ENCODE measurements at places on chromosomes 6 and 20.

DNA sequence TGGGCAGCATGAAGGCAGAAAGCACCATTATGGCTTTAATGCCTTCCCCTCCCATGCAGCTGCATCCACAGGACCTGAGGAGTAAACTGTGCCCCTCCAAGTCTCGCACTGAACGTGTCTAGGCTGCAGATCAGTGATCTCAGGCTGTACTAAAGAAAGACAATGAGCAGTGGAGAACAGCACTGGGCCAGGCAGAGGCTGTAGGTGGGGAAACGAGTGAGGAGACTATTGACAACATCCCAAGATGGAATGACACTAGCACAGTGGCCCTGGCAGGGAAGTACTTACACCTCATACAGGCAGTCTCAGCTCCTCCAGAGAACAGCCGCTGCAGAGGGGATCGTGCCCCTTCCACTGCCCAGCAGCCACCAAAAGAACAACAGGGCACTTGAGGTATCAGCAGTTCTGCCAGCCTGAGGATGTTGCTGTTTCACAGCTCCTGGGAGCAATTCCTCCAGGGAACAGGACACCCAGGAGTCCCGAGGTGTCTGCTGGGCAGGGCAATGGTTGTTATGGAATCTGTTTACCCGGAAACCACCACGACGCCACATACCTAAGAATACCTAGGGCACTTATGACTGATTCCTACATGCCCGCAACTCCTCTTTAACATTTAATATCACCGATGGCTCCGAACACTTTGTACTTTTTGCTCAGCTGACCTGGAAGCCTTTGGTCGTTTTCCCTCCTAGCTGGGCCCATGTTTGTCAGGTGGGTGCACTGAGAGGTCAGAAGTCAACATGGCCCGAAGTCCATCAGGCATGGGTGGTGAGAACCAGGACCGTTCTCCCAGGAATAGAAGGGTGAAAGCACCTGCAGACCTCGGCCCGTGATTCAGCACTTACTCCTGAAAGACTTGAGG, 79.1 kb downstream of the SLC22A23 start:
- no peak for DNase-seq

DNA sequence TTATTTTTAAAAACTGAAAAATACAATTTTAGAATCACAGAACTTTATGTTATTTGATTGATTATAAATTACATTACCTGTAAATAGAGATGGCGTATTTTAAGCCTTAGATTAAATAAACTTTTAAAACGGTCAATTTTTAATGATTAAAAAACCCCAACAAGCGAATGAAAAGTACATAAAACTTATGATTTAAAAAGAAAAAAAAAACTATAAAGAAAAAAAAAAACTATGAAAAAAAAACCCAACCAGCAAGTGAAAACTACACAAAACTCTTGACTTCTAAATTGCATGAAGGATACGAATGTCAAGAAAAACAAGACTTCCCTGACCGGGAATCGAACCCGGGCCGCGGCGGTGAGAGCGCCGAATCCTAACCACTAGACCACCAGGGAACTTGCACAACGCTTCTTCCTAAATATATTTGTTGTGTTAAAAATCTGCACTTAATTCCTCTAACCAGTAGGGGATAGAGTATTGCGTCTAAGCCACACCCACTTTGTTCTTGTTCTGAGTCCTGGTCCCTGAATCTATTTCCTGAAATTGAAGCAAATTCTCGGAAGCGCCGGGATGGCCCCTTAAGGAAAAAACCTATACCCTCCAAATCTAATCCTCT, 10.7 kb upstream of the NCOA7 start:
- peak; percentile 87 for DNase-seq

DNA sequence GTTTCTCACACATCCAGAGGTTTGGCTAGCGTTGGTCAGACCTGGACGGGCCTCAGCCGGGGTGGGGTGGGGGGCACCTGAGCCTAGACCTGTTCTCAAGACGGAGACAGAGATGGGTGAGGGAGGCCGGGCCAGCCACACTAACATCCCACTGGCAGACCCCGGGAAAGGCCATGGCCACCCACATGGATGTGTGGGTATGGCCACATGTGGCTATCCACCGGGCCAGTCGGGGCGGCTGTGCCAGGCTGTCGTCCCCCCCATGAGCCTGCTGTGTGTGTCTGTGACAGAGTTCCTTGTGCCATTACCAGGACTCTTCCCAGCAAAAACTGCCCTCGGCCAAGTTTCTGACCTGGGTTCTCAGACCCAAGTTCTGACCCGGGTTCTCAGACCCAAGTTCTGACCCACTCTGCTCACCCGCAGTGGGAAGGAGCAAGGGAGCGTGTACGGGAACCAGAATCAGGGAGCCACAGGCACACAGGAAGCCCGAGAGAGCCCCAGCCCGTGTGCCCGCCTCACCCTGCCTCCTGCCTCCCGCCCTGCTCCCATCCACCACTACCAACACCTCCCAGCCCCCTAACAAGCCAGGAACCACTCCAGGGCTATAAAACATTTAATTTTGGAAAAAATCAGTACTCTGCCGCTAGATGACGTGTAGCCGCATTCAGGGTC, 255.5 kb downstream of the TAF4 start:
- DNase-seq = no peak

DNA sequence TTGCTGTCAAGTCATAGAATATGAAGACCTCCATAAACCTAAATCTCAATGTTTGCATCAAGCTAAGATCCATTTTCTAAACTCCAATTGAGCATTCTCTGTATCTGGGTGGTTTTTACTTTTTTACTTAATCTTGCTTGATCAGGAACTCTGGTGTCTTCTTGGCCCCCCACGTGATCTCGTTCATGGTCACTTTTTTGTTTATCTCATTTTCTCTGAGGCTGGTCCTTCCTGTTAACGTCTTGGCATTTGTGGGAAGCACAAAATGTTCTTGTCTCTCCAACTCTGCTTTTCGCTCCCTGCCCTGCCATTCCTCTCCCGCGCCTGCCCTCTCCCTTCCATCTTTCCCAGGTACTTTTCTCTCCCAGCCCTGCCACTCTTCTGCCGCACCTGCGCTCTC, 14.0 kb upstream of the MAPRE1 start:
- DNase-seq = no peak

GRCh38 chr6:148177589-148178233, 164.9 kb upstream of the SASH1 start:
- no peak for DNase-seq

- no peak for DNase-seq
Observed at GRCh38 chr6:9161731-9162130, 726.4 kb upstream of the SLC35B3 start.

DNA sequence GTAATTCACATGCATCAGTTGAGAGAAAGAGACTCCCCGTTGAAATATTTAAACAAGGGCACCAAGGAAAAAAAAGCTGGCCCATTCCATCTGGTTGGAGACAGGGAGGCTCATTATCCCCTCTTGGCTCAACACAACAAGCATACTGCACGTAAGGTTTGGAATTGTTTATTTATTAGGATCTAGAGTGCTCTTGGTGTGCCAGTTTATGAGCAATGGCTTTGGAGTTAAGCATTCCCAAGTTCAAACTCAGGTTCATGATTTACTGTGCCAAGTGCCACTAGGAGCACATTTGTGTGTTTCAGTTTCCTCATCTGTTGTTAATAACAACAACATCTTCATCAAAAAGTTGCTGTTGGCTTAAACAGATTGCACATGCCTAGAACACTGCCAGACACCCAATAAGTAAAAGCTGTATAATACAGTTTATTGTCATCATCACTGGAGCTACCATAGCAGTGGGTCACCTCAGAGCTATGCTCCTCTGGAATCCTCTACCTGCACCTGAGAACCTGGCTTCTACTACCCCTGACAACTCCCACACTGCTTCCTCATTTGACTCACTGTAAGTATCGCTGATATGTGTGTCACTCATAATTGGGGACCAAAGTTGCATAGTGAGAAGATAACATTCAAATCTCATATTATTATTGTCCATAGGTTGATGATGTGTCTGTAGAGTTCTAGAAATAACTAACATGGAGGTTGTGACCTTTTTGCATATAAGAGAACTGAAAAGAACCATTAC, 5.4 kb downstream of the SLC17A3 start:
- DNase-seq = no peak

- DNase-seq = peak; percentile 65
Observed at GRCh38 chr6:43308101-43308989, at the start of gene CRIP3. Gene CRIP3, minus strand, starts transcription at chr6:43308826. Its CDS starts 34 bp downstream, at chr6:43308792.

DNA sequence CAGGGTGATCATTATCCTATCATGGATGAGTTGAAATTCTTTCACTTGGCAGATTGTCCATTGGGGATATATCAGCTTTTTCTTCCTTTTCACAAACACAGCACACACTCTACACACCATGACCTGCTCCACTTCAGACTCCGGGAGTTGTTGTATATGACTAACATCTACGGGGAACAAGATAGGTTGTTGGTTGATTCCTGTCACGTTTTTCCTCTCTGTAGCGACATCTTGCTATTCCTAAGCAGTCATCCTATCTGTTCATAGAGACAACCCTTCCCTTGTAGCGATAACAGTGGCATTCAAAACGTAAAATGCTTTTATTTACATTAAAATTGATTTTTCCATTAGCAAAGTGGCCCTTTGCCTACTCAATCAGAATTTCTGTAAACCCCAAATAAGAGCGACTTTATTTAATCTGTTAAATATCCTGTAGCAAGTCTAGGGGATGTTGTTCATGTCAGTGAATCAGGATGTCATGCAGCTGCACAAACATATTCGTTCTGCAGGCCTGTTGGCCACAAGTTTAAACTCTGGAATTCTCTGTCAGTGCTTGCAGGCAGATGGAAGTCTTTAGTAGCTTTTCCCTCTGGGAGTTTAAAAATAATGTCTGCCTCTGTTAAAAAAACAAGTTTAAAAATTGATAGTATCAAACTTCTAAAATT, 23.1 kb downstream of the PHACTR2 start:
- no peak for DNase-seq

- DNase-seq = no peak
Observed at GRCh38 chr6:31299947-31300346, 28.1 kb upstream of the HLA-C start.

DNA sequence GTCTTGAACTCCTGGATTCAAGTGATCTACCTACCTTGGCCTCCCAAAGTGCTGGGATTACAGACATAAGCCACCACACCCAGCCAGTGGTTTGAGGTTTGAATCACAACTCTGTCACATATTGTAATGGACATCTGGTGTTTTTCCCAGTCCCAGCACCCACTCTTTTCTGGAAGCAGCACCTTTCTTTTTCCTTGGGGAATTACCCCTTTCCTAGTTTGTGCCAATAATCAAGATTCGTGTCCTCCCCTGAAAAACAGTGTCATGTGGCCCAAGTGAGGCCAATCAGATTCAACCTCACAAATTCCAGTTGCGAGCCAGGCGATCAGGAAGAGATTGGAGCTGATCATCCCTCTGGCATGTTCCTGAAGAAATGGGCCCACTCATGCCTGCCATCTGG, 71.7 kb upstream of the SGK1 start:
- DNase-seq = no peak

DNA sequence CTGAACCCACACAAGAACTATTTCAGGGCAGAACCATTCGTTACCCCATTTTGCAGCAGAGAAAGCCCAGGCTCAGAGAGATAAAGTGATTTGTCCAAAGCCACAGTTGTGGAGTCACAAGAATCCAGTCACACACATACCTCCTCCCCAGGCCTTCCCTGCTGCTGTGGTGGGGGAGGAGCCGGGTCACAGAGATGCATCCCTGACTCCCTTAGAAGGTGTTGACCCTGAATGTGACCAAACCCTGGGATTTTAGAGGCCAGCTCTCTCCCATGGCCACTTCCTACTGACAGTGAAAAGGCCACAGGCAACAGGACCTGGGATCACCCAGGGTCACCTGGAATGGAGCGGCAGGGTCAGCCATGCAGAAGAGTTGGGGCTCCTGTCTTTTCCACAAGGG, 48.6 kb downstream of the CHMP4B start:
- no peak for DNase-seq

GRCh38 chr6:99341862-99342455, 7.5 kb downstream of the FAXC start:
- no peak for DNase-seq

DNA sequence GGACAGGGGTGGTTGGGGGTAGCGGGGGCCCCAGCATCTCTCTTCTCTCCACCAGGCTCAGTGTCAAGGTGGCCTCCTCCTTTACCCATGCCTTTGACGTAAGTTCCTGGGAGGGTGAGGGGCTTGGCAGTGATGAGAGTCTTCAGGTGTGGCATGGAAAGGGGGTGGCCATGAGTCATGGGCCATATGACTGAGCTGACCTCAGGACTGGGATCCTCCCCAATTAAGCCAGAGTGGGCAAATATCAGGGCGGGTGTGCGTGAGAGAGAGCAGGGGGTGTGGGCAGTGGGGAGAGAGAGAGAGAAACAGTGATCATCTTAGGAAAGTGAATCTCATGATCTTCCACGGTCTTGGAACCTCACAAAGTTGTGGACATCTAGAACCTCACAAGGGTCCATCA, 8.2 kb upstream of the BPIFB4 start:
- no peak for DNase-seq

GRCh38 chr6:85004361-85004995, 240.1 kb upstream of the TBX18 start:
- DNase-seq = no peak

DNA sequence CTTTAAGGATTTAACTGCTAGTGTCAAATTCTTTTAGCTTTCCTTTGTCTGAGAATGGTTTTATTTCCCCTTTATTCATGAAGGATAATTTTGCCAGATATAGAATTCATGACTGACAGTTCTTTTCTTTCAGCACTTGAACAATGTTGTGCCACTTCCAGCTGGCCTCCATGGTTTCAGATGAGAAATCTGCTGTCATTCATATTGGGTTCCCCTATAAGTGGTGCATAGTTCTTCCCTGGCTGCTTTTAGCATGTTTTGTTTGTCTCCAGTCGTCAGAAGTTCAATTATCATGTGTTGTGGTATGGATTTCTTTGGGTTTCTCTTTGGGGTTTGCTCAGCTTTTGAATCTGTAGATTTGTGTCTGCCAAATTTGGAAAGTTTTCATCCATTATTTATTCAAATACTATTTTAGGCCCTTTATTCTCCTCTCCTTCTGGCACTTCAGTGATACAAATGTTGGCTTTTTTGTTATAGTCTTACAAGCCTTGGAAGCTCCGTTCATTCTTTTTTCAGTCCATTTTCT, 76.3 kb upstream of the TGM3 start:
- no peak for DNase-seq

GRCh38 chr6:39867592-39867991, 66.7 kb downstream of the MOCS1 start:
- no peak for DNase-seq

- no peak for DNase-seq
Observed at GRCh38 chr6:155717374-155717773, 261.7 kb upstream of the NOX3 start.

GRCh38 chr6:121826156-121826810, 390.8 kb downstream of the GJA1 start:
- no peak for DNase-seq

DNA sequence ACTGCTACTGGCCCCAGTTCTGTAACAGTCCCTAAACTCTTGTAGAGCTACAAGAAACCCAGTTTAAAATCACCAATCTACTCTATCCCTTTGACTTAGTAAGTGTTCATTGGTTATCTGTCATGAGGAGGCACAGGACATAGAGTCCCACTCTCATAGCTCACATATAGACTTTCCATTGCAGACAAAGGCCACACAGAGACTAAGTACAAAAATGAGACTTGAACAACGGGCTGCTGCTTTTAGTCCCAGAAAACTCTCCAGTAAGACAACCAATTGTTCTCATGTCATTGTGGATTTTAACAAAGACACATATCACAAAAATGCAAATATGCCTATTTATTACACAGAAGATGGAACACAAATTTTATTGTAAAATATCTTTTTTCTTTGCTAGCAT, 197.4 kb downstream of the PTPRK start:
- no peak for DNase-seq
